ENCODE measurements at places on chromosomes 13 and 19.

DNA sequence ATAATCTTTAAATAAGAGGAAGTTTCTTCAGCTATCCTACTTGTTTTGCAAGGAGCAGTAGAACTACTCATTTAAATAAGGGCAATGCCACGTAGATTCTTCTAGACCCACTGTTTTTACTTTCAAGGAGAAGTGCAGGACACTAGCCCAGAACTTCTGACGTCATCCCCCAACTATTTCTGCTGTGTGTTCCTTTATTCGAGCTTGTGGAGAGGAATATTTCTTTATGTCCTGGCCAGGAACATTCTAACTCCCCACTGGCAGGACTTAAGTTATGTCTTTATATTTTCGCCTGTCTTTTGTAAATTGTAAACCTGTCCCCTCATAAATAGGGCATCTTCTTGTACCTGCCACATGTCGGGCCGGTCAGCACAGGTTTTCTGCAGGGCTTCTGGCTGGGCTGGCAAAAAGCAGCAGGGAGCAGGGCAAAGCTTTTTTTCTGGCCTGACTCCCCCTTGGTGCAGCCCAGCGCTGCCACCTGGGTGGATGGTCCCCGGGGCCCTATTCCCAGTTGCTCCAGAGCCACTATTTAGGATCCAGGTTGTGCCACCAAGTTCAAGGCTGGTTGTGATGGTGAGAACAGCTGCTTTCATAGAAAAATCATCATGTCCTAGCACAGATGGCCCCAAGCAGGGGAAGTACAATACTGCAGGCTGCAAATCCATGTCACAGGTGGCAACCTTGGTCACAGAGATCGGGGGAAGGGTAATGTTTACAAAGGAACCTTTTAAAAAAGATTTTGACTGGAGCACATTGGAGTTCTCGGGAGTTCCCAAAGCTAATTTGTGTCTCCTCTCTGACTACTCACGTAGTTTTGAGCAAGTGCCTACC is 1.8 kb downstream of the MBNL2 start:
- DNase-seq = no peak

DNA sequence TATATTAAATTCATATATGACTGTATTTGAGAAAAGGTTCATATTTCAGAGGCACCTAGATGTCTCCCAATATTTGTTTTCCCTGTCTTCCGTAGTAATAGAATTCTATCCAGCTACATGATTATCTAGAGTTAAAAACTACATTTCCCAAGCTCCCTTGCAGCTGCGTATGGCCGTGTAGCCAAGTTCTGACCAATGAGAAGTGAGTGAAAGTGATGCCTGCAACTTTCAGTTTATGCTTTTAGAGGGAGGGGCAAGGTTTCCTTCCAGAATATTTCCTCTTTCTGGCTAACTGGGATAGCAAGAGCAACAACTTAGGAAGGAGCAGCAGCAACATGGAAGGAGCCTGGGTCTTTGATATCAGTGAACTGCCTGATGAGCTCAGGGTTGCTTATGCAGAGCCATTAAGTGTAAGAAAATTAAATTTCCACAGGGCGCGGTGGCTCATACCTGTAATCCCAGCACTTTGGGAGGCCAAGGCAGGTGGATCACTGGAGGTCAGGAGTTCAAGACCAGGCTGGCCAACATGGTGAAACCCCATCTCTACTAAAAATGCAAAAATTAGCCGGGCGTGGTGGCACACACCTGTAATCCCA is 23.2 kb upstream of the CYP2A13 start:
- DNase-seq = no peak

DNA sequence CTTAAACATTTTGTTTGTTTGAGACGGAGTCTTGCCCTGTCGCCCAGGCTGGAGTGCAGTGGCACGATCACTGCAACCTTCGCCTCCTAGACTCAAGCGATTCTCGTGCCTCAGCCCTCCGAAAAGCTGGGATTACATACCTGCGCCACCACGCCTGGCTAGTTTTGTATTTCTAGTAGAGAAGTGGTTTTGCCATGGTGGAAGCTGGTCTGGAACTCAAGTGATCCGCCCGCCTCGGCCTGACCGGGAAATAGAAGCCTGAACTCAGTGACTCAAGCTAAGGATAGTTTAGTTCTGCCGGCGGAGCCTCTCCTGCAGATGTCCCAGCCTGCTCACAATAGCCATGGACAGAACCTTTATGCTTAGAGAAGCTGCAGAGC is 53.0 kb upstream of the ZNF254 start:
- no peak for DNase-seq

- DNase-seq = no peak
Measured at GRCh38 chr19:15722956-15723355, 4.9 kb upstream of the OR10H2 start.

DNA sequence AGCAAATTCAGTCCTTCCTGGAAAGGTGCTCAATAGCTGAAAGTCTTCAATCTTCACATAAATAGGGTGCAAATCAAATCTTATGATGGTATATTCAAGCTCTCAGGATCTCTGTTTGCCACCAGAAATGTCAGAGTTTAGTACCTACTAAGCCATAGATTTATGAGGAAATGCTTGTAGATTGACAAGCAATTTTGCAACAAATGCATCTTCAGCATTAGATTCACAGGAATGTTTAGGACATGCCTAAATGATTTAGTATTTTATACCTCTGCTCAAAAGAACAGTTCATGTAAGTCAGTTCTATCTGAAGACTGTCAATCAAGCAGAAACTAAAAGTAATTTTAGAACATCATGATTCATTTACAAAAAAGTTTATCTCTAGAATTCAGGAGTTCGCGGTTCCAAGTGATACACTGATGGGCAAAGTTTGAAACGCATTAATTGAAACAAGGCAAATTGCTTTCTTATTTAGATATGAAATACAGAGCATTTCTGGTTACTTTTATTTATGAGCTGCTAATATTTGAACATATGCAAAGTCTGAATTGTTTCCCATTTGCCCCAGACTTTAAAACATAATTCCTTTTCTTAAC is 65.7 kb downstream of the DACH1 start:
- no peak for DNase-seq

- DNase-seq = no peak
Measured at GRCh38 chr13:43487885-43488284, 298.9 kb downstream of the ENOX1 start.

Measured in stimulated activated CD4-positive, alpha-beta T cell treated with anti-CD3 and anti-CD28 coated beads, Interleukin-1b, Interleukin-23, amount 100 ng/mL, for 1 hour (primary cell).